ENCODE measurements at places on chromosomes 7 and 10. TPM values are rescaled to one million over a fixed set of nuclear protein-coding genes. Genes with fewer than 3 reads are reported as not detected.

- no peaks in the 10 kb centered on the region for H3K36me3 ChIP-seq
- no peak for DNase-seq
- H3K27ac ChIP-seq = no peak overlapping the region
- H3K27me3 ChIP-seq = no peaks in the 10 kb centered on the region
- H3K4me3 ChIP-seq = no peak overlapping the region
Observed at GRCh38 chr7:23290993-23291392, 8.1 kb upstream of the MALSU1 start.

DNA sequence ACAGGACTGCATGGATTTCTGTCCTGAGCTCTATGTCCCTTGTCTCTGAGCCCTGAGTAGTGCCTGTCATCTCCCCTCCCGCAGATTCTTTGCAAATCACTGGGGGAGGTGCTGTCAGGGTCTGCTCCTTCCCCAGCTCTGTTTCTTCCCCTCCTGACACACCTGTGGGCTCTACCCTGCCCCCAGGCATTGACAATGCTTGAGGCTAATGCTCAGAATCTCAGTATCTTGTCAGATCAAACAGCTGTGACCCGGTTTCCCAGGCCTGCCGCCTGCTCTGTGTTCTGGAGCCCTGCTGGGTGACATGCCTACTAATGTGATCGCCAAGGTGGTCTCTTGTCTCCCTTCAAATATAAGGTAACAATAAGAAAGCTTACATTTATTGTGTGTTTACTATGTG, 209.0 kb downstream of the POU6F2 start:
- no peaks in the 10 kb centered on the region for H3K36me3 ChIP-seq
- H3K4me3 ChIP-seq = no peak overlapping the region
- DNase-seq = no peak

- H3K27ac ChIP-seq = no peak overlapping the region
- H3K27me3 ChIP-seq = peaks cover 86% of the 10 kb centered on the region
- no peak for DNase-seq
Observed at GRCh38 chr7:155451840-155452239, 6.1 kb upstream of the EN2 start.

GRCh38 chr10:128210215-128211063, 84.2 kb upstream of the MKI67 start:
- DNase-seq = peak; percentile 56
- peaks cover 9% of the 10 kb centered on the region for H3K4me1 ChIP-seq
- peak overlapping the region; percentile 58 for H3K4me3 ChIP-seq
- H3K27me3 ChIP-seq = no peaks in the 10 kb centered on the region
- no peaks in the 10 kb centered on the region for H3K36me3 ChIP-seq
- H3K27ac ChIP-seq = no peak overlapping the region

HOGA1 gene
- 0.91 TPM for total RNA-seq
